ENCODE measurements at places on chromosomes 5 and 9. TPM values are rescaled to one million over a fixed set of nuclear protein-coding genes. Genes with fewer than 3 reads are reported as not detected.
A peak's percentile ranks its signal among the peaks of the same experiment; 100 is the strongest.

GRCh38 chr9:121711281-121711680 is 59.8 kb downstream of the DAB2IP start:
- no peak for DNase-seq

DNA sequence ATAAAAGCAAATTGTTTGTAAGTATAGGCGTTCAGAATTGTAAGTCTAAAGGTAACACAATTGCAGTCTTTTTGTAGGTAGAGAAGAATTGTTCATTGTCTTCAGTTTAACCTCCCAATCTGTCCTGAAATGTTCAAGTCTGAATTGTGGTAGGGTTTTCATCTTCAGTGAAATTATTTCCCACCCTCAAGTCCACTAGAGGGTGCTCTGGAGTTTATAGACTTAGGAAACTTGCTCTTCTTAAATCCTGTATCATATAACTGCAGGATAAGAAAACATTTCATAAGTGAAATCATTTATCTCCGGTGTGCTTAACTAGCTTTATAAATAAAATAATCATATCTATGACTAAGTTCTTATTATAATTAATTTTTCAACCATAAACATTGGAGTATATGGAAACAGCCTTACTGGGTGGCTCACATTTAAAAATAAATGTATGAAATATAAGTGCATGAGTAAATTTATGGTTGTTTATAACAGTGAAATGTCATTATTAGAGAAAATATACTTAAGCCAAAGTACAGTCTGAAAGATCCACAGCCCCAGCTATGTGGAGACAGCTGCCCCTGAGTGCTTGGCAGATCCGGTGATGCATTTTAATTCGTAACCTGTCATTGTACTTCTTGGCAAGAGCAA is 182.4 kb upstream of the OTULINL start:
- DNase-seq, result peak; percentile 24

FCN2 gene
- total RNA-seq, result not detected

GRCh38 chr5:137119321-137119720 is 379.8 kb downstream of the SPOCK1 start:
- DNase-seq, result no peak

PCA3 gene
- not detected for total RNA-seq

C5 gene
- total RNA-seq, result 2.4 TPM

- no peak for DNase-seq
These were observed 269.1 kb upstream of the ACTBL2 start for GRCh38 chr5:57751710-57752109.

DNA sequence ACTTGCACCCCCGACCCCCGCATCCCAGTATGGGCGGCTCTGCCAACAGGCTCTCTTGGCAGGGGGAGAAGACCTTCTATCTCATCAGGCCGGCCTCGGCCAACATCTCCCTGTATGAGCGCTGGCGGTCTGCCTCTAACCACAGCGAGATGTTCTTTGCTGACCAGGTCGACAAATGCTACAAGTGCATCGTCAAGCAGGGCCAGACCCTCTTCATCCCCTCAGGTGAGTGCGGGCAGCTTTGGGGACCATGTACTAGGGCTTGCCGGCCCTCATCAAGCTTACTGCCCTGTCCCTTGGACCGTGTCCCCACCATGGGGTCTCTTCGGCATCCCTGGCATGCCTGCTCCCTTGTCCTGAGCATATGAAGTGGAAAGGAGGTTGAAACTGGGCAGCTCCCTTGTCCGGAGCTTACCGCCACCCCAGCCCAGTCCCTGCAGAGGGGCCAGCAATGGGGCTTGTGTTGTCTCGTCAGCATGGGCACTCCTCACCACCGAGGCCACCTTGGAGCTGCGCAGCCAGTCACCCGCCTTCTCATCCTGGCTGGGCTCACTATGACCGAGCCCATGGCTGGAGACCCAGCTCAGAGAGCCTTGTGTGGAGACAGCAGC is 78.1 kb downstream of the PHF2 start:
- DNase-seq, result no peak

CORO2A gene
- total RNA-seq, result 12.4 TPM

DNA sequence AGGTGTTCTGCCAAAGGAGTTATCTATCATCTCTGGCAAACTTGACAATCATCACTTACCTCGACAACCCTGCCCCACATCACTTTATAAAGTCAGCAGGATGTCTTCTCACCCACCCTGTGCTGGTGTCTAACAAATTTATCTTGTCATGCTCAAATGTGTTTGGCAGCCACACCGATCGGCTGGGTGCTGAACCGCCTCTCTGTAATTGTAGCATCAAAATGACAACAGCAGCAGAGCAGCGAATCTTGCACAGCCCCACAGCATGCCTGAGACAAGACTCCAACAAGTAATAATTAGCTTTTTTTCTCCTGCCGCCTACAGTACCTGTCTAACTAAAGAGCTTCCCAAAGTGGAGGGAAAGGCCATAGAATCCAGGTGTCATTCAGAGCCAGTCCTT is 176.2 kb downstream of the NR3C1 start:
- DNase-seq, result no peak

GRCh38 chr5:138706655-138707480 is 46.4 kb upstream of the CTNNA1 start:
- no peak for DNase-seq

ANKRD34B gene
- not detected for total RNA-seq

LHX2 gene
- total RNA-seq, result not detected

DNA sequence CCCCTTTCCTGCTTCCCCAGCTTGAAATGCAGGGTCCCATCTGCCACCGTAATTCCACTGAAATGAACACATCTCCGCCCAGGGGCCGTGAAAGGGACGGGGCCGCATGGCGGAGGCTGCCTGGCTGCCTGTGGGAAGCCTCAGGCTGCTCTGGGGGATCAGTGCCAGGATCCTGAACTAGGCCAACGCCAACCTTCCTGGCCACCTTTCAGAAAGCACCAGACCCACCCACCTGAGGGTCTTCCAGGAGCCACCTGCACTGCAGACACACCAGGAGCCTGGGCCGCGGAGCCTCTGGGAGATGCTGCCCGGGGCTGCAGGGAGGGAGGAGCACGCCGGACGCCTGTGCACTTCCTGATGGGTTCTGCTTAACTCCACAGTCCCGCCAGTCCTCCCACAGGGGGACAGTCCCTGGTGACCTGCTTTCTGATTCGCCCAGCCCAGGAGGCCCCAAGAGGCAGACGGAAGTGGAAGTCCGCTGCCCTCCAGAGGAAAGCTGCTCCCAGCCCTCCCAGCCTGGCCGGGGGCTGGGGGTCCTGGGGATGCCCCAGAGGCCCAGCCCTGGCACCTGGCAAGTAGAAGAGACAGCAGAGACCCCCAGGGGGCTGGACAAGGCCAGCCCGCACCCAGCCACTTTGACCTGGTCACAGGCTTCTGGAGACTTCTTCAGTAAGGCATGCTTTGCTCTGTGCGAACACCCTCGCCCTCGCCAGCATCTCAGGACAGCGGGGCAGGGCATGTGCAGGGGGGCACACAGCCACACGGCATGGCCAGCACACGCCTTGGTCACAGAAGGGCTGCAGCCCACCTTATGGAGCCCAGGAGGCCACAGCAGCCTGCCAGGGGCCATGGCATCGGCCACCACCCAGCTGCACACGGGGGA is at the start of gene CARD9:
CARD9 (minus strand) TSS at position 370 of the 883 bp plus-strand sequence. CDS start 1,591 bp downstream, outside the sequence.
- no peak for DNase-seq

DNA sequence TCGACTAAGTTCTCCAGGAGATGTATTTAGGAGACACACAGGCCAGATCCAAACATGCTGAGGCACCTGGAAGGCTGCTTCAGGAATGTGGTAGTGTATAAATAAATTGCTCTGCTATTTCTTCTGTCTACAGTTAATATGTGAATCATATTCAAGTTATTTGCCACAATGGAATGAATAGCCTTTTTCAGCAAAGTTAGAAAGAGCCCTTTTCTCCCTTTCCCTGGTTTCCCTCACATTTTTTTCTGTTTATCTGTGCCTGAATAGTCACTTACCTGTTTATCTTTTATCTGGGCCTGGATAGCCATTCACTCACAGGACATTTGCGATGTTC is 44.1 kb upstream of the CLINT1 start:
- no peak for DNase-seq
